SK-N-SH (cell line): ENCODE measurements at places on chromosomes 7 and 10.

GRCh38 chr10:62422068-62422590 lies 48.0 kb downstream of the ZNF365 start:
- DNase-seq: no peak

DNA sequence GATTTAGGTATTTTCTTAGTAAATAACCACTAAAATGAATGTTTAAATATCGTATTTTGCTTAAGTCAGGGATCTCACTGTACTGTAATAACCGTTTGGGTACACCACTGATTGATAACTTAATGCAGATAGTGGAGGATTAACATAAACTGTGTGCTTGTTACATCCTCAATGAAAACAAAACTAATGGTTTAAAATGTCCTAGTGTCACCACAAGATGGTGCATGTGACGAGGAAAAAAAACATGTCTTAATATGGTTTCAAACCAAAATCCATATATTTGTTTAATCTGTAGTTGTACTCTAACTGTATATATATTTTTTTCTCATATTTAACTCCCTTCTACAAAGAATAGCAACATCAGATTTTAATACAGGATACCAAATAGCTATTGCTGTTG lies 19.2 kb downstream of the ARMC10 start:
- DNase-seq: no peak

GRCh38 chr10:76309070-76309469 lies 877.6 kb downstream of the LRMDA start:
- no peak for DNase-seq

DNA sequence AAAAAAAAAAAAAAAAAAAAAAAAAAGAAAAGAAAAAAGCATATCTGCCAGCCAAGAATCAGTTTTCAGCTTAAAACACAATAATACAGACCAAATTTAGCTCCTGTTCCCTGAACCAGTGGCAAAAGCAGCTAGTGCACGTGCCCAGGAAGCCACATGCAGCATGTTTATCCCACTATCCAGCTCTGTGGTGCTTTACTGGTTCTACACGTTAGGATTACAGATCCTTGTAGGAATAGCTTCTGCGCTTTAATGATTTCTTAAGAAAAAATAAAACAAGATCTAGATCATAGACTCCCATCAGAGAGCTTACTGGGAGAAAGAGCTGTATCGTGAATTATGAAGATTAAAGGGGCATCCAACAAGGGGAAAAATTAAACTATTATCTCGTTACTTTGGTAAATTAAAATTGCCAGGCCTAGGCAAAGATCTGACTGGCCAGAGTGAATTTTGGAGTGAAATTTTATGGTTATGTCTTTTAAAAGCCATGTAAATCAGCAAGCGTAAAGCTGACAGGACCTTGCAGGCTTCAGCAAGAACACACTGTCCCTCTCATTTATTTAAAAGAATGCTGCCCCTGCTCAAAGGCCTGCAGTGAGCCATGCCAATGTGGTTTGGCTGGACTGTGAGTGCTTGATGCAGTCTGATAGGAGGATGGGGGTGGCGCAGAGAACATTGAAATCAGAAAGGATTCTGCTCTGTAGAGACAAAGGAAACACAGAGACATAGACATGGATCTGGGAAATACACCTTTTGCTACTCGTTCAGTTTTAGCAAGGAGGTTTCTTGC lies 177.3 kb upstream of the PHYHIPL start:
- no peak for DNase-seq

GRCh38 chr7:70791341-70791740 lies 340.6 kb upstream of the GALNT17 start:
- no peak for DNase-seq

DNA sequence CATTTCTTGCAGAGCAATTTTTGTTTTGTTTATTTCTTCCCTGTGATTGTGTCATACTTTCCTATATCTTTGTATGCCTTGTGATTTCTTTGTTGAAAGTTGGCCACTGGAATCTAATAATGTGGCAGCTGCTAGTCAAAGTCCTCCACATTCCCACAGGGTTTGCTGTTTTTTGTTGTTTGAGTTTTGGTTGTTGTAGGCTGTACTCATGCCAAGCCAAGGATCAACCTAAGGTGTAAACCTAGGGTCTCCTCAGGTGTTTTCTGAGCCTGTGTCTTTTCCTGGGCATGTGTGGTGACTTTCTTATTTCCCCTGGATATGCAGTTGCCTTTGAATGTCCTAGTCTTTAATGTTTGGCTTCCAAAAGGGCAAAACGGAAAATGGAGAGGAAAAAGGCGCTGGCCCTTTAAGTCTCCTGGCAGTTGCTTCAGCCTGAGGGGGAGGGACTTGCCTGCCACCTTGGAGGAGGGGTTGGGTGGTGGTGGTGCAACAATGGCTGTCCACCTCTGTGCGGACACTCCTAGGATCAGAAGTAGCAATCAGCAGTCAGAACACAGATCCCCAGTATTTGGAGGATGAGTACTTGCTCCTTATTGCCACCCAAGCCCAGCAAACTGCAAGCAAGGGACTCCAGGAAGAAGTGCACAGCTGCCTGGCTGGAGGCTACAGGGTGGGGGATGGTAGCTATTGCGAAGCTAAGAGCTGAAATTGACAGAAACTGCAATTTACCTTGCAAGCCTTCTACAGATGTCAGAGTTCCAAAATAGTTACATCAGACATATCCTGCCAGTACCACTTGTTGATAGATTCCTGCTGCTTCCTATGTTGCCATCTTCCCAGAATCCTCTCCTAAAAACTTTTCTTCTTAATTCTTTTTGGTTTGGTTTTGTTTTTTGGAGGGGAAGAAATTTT lies 5.6 kb upstream of the ZNF518A start:
- peak; percentile 30 for DNase-seq

GRCh38 chr10:68135922-68136792 lies 26.9 kb downstream of the MYPN start:
- DNase-seq: no peak

DNA sequence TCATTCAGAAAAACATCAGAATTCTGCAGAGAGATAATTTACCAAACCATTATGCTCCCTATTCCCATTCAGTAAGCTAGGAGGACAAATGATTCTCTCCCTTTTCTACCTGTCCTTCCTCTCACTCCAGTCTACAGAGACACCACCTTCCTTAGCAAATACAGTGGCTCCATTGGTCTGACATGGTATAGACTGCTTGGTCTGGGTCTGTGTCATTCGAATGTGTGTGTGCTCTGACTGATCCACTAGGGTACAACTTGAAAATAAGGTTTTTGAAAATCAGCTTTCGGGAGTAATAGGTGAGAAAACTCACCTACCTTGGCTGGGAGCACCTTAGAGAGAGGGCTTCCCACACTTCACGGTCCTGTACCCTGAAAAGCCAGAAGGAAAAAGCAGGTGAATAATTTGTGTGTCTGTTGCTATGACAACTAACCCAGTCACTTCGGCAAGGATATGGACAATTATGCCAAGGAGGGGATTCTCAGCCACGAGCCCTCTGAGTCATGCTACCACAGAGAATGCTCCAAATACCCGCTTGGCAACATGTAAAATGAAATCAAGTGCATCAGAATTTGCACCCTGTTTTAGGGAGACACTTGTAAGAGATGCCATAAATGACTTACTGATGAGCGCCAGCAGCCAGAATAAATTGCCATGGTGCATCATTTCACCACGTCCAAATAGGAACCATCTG lies 114.5 kb upstream of the PRKCQ start:
- DNase-seq: no peak

DNA sequence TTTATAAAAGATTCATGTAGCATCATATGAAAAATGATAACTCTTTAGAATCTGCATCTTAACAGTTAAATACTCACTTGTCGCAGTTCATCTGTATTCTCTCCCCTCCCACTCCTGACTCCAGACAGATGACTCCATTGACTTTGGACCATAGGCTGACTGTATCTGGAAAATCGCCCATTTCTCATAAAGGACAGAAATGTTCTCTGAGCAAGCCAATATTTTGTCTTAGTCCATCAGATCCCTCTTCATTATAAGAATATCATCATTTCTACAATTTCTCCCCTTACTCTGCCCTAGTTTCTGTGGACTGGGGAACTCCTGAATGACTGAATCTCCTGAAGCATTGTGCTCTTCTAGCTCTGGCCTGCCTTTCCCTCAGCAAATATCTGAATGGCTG lies 125.4 kb downstream of the SEMA3D start:
- DNase-seq: no peak

GRCh38 chr10:60569681-60570080 lies 180.0 kb upstream of the ANK3 start:
- DNase-seq: no peak

DNA sequence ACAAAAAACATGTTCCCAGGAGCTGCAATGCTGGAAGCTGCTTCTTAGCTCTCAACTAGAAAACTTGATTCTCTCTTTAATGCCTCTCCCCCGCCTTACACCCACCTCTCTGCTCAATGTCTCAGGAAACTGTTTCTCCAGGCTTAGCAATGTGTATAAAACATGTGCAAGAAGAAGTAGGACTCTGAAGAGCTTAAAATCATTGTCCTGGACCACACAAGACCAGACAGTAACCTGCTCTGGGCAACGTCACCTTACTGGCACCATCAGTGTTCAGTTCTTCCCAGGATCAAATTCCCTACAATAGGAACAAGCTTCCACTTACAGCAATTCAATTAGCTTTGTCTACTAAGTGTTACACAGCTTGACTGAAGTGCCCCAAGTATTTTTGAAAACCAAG lies 104.9 kb downstream of the RAPGEF5 start:
- no peak for DNase-seq

DNA sequence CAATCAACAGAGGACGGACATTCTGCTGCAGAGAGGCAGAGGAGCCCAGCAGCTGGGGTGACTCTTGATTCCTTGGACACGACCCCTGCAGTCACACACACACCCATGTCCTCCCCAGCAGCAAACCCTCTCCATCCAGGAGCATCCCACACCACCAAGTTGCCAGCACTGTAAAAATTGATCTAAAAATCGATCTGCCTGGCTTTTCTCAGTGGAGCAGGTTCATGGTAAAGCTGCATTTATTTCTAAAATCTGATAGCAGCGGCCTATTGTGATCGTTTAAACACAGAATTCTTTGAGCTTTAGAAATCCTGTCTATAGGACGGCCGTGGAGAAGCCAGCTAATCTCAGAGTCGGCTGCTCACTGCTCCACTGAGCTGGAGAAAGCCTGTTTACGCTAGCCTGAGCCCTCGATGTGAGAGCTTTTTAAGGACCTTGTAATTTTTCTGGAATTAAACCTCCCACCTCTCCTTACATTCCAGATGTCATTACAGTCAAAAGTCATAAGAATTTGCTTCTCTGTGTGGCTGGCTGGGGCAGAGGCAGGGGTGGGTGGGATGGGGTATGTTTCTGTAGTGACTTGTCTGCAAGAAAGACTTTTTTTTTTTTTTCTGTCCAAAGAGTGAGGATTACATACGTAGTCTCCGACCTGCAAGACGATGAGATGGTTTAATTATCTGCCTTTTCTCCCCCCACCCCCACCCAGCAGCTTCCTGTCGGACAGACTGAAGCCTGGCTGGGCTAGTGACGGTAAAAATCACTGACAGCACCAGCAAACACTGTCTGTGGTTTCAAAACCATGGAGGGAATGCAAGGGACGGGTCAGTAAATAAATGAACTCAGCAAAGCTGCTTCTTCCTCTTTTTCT lies 31.6 kb downstream of the TRIM8 start:
- DNase-seq: no peak

- no peak for DNase-seq
These were observed 9.3 kb upstream of the LRRC61 start for GRCh38 chr7:150313870-150314269.

DNA sequence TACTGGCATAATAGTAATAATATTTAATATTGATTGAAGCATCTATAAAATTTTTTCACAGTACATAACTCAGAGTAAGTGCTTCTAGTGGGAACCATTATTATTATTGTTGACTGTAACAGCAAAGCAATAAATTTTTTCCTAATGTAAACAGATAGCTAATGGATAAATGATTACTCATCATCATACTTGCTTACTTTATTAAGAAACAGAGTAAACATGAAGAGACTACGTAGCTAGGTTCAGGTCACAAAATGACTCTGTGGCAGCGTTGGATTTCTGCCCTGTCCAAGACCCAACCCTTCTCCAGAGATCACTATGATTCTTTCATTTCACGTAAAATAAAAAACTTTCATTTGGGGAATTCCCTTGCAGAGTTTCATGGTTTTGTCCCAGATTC lies 8.3 kb upstream of the ABCB5 start:
- no peak for DNase-seq

- peak; percentile 79 for DNase-seq
These were observed 11.6 kb upstream of the FFAR4 start for GRCh38 chr10:93554760-93555432.

GRCh38 chr7:7219216-7219615 lies 36.9 kb downstream of the C1GALT1 start:
- no peak for DNase-seq

- DNase-seq: no peak
These were observed 308.5 kb upstream of the NFE2L3 start for GRCh38 chr7:25843467-25843866.

DNA sequence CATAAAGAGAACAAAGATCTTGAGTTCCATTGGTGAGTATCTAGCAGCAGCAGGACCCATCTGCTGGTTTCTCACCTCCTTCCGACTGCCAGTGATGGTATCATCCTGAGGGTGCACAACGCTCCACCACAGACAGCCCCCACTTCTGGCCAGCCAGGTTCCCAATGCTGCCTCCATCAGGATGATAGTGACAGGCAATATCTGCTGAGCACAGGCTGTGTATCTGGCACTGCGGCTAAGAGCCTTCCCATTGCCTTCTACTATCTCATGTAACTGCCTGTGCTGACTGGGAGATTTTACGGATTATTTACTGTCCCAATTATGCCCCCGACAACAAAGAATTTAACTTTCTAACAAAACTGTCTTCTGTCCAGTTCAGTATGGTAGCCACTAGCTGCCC lies 352.4 kb upstream of the AOAH start:
- DNase-seq: no peak

DNA sequence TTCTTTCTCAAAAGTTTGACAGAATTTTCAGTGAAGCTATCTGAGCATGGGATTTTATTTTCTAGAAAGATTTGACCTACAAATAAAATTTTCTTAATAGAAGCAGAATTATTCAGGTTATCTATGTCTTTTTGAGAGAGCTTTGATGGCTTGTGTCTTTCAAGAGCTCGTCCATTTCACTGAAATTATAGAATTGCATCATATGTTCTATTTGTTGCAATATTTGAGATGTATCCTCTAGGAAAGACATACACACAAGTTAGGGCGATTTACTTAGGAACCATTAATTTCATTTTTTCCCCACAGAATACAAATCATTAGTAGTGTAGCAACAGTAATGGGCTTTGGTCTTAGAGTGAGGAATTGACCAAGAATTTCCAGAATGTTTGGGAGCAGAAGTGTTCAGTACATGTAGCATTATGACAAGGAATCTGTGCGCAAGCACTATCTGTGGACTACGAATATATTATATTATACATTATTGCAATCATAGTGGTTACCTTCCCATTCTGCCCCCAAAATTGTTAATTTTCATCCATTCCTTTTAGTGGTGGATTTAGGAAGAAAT lies 12.8 kb upstream of the COL17A1 start:
- no peak for DNase-seq

DNA sequence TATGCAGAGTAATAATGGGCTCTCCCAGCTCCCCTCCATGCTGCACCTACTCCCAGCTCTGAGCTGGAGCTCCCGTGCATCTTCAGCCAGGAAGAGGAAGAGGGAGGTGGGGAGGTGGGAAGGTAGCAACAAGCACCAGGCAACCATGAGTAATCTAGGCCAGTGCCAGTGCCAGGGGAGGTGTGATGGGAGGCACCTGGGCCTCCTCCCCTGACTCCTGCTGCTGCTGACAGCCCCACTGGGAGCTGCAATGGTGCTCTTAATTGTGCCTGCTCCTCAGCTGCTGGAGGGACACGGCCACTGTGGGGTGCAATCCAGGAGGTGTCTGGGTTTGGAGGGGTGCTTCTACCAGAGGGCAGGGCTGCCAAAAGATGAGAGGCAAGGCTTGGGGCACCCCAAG lies 243.0 kb downstream of the PLXNA4 start:
- DNase-seq: no peak
